Suppressor macrophage treated with lipopolysaccharide for 1 hour (primary cell): ENCODE measurements at places on chromosomes 12 and 14.

DNA sequence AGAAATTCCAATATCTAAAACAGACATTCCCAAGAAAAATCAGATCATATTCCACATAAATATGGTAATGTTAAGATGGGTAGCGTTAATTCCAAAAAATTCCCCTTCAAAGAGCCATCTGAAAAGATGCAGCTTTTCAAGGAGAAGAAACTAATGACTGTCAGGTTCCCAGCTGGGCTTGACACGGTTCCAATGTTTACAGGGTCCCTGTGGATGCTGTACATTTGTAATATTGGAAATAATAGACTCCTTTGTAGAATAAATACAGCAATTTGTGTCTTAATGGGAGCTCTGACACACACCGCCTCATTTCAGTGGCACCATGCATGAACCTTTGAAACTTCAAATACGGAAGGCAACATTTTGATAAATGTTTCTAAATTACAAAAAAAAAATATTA, 140.6 kb downstream of the ITPR2 start:
- no peak for DNase-seq

DNA sequence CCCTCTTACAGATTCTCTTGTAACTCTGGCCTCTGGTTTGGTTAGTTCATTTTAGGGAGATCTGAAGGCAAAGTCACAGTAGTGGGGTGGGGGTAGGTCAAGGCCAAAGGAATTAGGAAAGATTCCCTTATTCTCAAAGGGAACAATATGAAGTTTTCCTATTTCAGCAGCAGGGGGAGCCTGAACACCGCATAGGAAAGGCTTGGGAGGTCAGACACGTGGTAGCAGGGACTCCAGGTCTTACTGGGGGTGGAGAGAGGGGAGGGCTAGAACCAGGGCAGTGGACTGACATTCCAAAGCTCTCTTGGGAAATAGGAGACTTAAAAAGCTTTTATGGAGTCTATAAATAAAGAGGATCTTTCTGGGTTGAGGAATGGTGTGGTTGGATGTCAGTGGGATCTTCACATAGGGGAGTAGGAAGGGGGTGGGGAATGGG, 1.3 kb downstream of the ZC3H10 start:
- peak; percentile 90 for DNase-seq

GRCh38 chr14:61545726-61546455, 149.4 kb upstream of the HIF1A start:
- no peak for DNase-seq

DNA sequence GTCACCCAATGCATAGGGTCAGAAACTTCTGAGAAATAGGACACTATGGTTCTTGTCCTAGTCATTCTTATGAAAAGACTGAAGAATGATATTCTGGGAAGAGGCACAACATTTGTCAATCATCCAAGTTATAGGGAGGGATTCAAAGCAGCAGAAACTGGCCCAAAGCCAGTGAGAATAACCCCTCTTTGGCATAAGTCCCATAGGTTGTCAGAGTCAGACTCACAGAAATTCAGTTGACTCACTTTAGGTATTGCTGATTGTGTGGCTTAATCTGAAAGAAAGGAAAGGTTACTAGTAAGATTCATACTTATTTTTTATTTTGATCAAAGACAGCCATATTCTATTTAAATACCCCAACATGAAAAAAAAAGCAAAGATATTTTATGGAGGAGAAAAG, 151.0 kb downstream of the SRGAP1 start:
- no peak for DNase-seq

DNA sequence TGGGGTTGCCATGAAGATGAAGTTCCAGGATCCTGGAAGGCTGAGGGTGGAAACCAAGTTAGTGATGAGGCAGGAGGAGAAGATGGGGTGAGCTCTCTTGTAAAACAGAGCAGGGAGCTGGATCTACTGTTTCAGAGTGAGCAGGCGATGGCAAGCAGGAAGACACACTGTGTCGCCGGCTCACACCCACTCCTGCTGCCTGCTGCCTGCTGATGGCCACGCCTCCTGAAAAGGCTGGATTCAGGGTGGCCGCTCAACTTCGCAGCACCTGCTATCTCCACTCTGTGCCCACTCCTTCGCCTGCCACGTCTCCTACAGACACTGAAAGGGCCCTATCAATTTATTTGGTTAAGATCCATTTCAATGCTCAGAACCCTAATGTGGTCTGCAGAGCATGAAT, 96.1 kb downstream of the RBM19 start:
- no peak for DNase-seq

GRCh38 chr12:79678306-79678705, 12.5 kb downstream of the PAWR start:
- DNase-seq = no peak

GRCh38 chr14:106222731-106223130, 696.3 kb downstream of the TMEM121 start:
- DNase-seq = no peak

GRCh38 chr12:110582276-110583136, 612 bp downstream of the PPTC7 start:
- peak; percentile 90 for DNase-seq

DNA sequence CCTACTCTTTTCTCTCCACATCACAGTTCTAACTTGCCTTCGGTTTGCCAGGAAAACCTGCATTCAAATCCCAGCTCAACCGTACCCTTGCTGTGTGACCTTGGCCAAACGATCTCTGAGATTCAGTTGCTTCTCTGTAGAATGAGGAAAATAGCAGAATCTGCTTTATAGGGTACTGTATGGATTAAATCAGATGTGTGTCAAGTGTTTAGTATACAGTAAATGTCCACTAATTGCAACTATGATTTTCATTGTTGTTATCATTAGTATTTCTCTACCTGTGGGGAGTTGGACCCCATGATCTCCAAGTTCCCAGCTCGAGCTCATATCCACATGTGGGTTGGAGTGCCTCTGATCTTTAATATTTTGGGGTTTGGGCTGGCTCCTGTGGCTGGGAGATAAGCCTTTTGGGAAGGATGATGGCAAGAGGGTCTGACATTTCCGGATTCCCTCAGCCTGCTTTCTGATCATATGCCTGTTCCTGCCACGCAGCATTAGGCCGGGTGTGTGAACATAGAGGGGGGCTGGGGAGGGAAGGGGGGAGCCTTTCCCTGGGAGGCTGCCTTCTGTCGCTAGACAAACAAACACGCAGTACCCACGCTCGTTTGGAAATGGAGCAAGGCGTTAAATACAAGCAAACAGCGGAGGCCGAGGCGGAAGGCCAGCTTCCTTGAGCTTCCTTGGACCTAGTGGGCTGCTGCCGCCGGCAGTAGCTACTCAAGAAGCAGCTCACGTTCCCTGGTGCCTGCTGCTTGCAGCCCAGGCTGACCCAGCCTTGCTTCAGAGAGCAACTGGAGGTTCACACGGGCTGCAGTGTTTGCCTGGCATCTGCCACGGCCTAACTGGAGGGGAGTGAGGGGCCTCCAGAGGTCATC, 213.5 kb upstream of the LHX5 start:
- no peak for DNase-seq

- DNase-seq = no peak
These were observed 80.2 kb downstream of the KCNA5 start for GRCh38 chr12:5123921-5124320.

- no peak for DNase-seq
These were observed 303.6 kb downstream of the CEP128 start for GRCh38 chr14:80637756-80638619.

DNA sequence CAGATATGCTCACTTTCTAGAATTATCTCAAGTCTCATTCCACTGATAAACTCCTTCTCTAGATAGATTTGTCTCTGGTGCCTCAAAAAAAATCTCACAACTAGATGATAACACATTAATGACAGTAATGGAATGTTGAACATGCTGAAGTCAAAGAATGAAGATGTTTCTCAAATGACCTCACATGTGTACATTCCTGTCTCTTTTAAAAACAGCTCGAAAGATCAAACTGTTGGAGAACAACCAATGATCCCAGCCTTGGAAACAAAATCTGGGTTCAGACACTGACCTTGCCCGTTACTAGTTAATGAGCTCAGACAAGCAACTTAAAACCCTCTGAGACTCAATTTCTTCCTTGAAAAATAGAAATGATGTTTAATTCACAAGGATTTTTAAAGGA, 44.7 kb upstream of the KCNJ8 start:
- DNase-seq = no peak

DNA sequence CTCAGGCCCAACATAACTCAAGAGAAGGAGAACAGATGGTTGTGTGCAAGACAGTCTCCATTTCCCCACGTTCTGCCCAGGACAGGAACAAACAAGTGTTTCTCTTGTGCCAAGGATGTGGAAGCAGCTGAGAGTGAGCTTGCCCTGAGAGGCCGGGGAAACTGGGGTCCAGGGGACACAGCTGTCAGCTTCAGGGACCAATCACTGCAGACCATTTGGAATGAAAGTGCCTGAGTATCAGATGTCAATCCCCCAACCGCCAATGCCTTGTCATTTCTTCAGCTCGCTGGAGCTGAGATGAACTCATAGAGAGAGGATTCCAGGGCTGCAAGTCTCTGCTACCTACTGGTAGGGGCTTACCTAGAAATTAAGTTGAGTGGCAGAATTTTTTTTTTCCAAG, 71.9 kb upstream of the METAP2 start:
- DNase-seq = no peak

GRCh38 chr14:56949828-56950227, 139.5 kb upstream of the OTX2 start:
- no peak for DNase-seq

DNA sequence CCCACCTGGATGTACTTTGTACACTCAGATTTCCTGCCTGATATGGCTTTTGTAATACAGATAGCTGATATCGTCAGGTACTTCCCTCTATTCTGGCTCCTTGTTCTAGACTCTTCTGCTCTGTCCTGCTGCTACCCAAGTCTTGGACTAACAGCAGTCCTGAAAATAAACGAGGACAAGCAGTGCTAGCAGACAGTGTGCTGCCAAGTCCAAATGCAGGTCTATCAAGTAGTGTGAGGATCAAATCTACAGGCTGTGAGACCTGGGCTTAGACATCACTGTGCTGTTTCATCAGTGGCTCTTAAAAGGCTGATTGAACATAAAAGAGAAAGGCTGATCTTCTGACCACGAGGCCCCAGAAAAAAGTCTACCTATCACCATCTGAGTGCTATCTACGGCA, 418.1 kb downstream of the APAF1 start:
- no peak for DNase-seq

- no peak for DNase-seq
These were observed 254.8 kb downstream of the PDZRN4 start for GRCh38 chr12:41442896-41443295.

DNA sequence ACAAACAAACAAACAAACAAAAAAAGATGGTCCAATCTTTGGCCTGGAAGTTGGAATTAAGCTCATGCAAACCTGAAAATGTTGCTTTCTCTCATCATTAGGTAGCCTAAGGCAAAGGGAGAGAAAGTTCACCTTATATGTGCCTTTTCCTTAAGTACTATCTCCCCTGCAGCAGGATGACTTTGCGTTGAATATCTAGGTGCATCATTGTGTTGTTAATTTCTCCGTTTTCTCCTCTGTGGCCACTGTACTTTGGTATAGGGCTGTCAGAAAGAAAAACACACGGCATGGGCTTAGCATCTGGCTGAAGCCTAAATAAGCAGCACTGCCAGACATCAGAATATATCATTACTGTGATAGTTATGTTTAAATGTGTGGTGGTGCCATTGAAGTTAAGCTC, 345.5 kb downstream of the BCAT1 start:
- DNase-seq = no peak

DNA sequence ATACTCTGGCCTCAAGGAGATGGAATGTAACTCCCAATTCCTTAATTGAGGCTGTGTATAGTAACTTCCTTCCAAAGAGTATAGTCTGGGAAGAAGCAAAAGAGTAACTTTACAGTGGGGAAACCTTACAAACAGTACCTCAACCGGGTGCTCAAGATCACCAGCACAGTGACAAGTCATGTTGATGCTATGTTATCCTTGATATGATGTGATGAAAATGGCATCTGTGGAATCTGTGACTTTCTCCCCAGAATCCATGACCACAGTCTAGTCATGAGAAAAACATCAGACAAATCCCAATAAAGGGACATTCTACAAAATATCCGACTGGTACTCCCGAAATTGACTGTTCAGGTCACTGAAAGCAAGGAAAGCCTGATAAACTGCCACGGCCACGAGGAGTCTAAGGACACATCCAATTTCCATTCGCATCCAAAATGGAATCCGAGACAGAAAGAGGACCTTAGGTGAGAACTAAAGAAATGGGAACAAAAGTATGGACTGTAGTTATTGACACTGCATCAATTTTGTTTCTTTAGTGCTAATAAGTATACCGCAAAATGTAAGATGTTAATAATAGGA, 97.3 kb upstream of the FRMD6 start:
- DNase-seq = no peak

DNA sequence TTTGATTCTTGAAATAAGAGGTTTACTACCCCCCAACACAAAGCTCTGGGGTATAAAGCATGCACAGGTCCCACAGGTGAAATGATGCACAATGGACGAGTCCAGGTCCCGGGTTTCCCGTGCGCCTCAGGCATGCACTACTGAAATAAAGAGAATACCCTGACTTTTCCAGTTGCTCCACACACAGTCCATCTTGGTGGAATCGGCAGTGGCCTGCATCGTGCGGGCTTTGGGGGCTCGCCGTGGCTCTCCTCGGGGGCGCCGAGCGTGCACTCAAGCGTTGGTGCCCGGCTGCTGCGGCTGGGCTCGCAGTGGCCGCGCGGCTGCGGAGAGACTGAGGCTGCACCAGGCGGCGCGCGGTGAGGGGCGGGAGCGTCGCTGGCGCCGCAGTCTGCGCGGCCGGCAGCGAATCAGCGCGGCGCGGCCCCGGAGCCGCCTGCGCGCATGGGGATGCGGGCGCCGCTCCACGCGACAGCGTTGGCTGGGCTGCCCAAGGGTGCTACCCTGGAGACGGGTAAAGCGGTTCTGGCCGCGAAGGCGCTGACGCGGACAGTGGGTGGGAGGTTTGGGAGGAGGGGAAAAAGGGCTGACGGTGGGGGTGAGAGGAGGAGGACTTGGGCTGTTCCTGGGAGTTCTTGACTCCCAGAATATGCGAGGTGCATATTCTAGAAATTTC, 53.8 kb upstream of the CCDC175 start:
- DNase-seq = peak; percentile 26

- DNase-seq = peak; percentile 45
These were observed 31.2 kb downstream of the TAS2R7 start for GRCh38 chr12:10771132-10771733.

DNA sequence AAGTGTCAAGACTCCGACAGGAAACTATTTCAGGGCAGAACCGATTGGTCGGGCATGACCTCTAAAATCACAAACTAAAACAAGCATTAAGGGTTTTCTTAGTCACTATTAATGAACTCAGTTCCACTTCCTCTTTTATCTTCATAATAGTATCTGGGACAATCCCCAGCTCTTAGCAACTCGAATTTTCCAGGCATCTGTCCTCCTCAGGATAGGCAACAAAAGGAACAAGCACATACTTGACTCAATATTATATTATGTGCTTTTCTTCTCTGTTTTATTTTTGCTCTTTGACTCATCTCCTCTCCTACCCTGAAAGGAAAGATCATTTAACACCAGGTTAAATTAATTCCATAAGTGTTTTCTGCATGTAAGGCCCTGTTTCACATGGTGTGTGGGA, 638.3 kb upstream of the TBX3 start:
- DNase-seq = peak; percentile 76

DNA sequence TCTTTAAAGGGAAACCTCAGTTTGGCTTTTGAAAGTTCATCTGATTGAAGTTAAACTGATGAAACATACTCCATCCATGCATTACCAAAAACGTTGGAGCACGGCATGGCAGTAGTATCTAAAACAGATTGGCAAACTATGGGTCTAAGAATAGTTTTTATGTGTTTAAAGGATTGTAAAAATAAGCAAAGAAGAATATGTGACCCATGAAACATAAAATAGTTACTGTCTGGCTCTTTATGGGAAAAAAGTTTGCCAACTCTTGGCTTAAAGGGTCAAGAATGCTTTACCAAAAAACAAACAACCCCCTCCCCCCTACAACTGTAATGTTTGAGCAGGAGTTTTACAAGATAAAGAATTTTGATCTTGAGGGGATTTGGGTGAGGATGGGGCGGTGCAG, 32.6 kb downstream of the TRAF3 start:
- no peak for DNase-seq
